KG1 (cell line): ENCODE measurements at places on chromosomes 2 and 18.

DNA sequence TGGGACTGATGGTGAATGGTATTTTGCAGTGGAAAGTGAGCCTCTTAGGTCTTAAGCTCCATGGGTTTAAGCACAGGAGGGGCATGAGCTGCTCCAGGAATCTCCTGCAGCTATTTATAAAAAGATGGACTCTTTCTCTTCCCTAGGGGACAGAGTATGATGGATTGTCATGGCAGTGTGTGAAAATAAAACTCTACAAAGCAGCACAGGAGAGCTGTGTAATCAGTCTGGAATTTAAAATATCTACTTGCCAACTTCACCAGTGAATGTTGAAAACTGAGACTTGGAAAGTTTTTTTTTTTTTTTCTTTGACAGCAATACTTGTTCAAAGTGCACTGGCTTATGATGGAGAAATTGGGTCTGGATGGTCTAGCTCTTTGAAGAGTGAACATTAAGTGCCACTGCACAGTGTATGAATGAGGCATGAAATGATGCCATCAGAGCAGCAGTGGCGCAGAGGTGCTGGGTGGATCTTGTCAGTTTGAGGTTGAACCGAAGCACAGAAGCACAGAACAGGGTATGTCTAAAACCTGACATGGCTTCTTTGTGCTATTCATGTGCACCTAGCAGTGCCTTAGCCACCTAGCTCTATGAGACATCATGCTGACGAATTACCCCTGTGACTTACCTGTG is 245.4 kb downstream of the PTPRM start:
- DNase-seq, result no peak

DNA sequence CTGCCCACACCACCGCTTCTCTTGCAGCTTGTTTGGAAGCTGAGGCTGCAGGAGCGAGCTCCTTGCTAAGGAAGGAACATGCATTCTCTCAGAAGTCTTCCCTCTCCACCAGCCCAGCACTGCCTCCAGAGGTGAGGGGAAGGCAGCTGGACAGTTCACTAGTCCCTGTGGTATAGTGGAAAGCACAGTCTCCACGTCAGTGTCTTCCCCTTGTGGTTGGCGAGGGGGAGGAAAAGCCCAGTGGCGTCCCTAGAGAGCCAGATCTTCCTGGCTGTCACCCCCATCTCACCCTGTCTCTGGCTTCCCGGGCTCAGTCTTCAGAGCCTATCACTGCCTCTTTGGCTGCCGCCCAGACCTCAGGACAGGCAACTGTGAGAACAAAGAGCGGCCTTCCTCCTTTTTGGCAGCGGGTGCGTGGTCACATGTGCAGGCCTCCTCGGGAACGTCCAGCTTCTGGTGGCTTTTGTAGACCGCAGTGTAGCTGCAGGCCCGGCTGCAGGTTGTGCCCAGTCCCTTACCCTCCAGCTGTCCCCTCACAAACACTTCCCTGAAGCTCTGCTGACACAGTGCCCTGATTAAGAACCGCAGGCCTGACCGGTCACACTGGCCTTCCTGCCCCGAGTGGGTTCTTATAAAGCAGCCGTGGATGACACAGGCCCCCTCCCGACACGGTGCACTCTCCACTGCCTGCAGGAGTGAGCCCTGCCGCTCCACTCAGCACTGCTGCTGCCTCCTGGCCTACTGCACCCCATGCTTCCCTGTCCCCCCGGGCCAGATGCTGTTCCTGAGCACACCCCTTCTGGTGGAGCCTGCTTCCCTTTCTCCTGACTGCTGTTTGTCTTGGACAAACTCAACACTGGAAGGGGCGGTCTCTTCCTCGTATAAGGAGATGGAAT is 90.9 kb downstream of the RNF144A start:
- DNase-seq, result no peak

- no peak for DNase-seq
These were observed 38.0 kb downstream of the CMPK2 start for GRCh38 chr2:6827566-6828298.

DNA sequence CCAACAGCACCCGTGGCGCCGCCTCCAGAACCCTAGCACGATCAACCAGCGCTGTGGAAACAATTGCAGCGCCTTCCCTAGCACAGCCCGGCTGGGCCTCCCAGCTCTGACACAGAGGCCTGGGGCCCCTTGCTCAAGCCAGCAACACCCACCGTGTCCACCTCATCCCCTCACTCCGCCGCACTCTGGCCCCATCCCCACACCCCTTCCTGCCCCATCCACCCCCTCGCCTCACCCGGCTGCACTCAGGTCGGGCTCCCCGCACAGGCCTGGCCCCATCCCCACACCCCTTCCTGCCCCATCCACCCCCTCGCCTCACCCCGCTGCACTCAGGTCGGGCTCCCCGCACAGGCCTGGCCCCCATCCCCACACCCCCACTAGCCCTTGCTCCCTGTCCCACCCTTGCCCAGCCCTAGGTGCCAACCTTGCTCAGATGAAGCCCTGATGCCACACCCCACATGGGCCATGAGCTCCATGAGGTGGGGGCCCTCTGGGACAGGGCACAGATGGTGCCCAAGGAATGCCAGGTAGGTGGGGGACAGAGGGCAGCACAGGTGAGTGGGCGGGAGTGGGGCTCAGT is 28.7 kb downstream of the KIF1A start:
- no peak for DNase-seq

GRCh38 chr18:2529154-2529553 is 42.2 kb downstream of the METTL4 start:
- no peak for DNase-seq

DNA sequence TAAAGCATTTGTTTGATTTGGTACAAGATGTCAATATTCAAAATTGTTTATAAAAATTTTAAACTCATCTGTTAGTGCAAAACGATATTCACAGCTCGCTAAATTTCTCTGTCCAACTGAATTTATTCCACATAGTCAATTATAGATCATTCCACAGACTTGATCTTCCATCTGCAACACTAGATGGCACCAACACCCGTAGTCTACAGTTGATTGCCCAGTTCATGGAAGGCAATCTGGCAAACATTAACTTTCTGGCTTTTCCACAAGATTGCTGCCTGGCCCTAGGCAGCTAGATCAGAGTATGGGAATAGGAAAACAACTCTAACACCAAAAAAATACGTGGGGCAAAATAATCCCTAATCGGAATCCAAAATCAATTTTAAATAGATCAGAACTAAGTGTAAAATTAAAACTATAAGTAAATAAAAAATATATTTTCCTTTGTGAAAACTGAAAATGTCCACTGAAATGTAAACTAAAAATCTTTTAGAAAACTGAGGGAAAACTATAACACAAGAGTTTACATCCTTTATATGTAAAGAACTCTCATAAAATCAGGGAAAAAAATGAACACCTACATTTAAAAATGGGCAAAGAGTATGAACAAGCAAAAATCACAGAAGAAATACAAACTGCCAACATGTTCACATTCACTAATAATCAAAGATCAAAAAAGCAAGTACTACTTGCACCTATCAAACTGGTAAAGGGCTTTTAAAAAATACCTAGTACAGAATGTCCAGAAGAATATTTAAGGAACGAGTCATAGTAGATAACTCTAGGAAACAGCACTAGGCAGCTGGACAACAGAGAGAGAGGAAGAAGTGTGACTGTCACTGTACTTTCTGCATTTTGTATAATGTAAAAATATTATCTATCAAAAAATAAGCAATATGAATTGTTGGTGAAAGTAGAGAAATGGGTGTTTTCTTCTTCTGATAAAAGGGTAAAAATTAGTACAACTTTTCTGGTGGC is 35.0 kb downstream of the RTN4 start:
- DNase-seq, result no peak

- DNase-seq, result no peak
These were observed 23.7 kb downstream of the ACMSD start for GRCh38 chr2:134862069-134862468.

- DNase-seq, result no peak
These were observed 23.4 kb downstream of the MBOAT2 start for GRCh38 chr2:8980096-8980495.

- no peak for DNase-seq
These were observed 64.4 kb upstream of the NOSTRIN start for GRCh38 chr2:168738062-168738461.
